H9 (cell line): ENCODE measurements at places on chromosomes 1 and 21. TPM values are rescaled to one million over a fixed set of nuclear protein-coding genes. Genes with fewer than 3 reads are reported as not detected.

Gene LACTBL1
- not detected in 2 replicates for total RNA-seq

Gene NECTIN4
- total RNA-seq: 0.33 and 0.64 TPM in 2 replicates

Gene RHOC
- total RNA-seq: 68.9 and 78.2 TPM in 2 replicates

Gene PCAT6
- 4.8 and 6.4 TPM in 2 replicates for total RNA-seq

Gene UBE2U
- total RNA-seq: not detected in 2 replicates

Gene KCNK2
- total RNA-seq: 0.37 and 0.44 TPM in 2 replicates

Gene PLA2G2F
- not detected in 2 replicates for total RNA-seq

Gene AK5
- total RNA-seq: 2.5 and 2.6 TPM in 2 replicates

Gene PMVK
- total RNA-seq: 26.3 and 30.2 TPM in 2 replicates

Gene ASB17
- total RNA-seq: not detected in 2 replicates

Gene ATP1A1
- total RNA-seq: 232 and 239 TPM in 2 replicates

- H3K4me1 ChIP-seq: no peaks in the 10 kb centered on the region
- no peaks in the 10 kb centered on the region for H3K27me3 ChIP-seq
- no peaks in the 10 kb centered on the region for H3K36me3 ChIP-seq
- H3K27ac ChIP-seq: no peak overlapping the region
- no peak for DNase-seq
- H3K4me3 ChIP-seq: no peak overlapping the region
These were observed 137.6 kb upstream of the SGIP1 start for GRCh38 chr1:66396212-66396890.

- no peak overlapping the region for H3K27ac ChIP-seq
- H3K27me3 ChIP-seq: no peaks in the 10 kb centered on the region
- H3K4me3 ChIP-seq: no peak overlapping the region
These were observed 66.1 kb downstream of the LEPR start for GRCh38 chr1:65486613-65487012.

GRCh38 chr1:184861755-184862336 is 107.2 kb upstream of the EDEM3 start:
- H3K27ac ChIP-seq: no peak overlapping the region
- H3K4me3 ChIP-seq: no peak overlapping the region
- no peaks in the 10 kb centered on the region; the same call in 1 of the 2 replicates for H3K4me1 ChIP-seq
- no peak for DNase-seq
- H3K36me3 ChIP-seq: no peaks in the 10 kb centered on the region

- peak overlapping the region; percentile 88 for H3K4me3 ChIP-seq
- peaks cover 5% of the 10 kb centered on the region; the same call in 1 of the 2 replicates for H3K27me3 ChIP-seq
- no peaks in the 10 kb centered on the region; the same call in 1 of the 2 replicates for H3K4me1 ChIP-seq
- no peaks in the 10 kb centered on the region for H3K36me3 ChIP-seq
These were observed 653 bp upstream of the IFFO2 start for GRCh38 chr1:18957136-18957521.

DNA sequence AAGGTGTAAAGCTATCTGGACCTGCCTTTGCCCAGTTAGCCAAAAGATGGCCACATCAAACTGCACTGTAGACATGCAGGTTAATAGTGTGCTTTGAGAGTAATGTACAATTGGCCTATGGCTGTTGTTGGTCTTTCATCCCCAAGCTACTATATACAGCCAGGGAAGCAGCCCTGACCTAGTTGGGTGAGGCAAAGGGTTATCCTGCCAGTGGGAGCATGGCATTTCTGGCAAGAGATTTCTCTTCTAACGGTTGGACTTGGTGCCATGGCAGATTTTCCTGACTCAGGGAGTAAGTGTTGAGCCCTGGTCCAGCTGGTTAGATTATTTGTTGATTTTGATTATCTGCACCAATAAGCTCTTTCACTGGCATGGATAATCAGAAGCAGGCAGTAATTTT is 119.8 kb downstream of the SDCCAG8 start:
- H3K4me3 ChIP-seq: no peak overlapping the region
- no peak for DNase-seq
- H3K36me3 ChIP-seq: no peaks in the 10 kb centered on the region
- H3K27ac ChIP-seq: no peak overlapping the region

DNA sequence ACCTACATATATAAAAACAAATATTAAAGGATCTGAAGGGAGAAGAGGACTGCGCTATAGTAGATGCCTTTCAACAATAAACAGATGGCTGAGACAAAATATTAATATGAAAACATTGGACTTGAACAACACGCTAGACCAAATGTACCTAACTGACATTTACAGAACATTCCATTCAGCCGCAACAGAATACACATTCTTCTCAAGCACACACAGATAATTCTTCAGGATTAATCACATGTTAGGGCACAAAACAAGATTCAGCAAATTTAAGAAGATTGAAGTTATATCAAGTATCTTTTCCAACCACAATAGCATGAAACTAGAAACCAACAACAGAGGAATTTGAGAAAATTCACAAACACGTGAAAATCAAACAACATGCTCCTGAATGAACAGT is 741.4 kb downstream of the ADGRL2 start:
- DNase-seq: no peak
- no peaks in the 10 kb centered on the region for H3K27me3 ChIP-seq
- no peak overlapping the region for H3K4me3 ChIP-seq
- H3K36me3 ChIP-seq: no peaks in the 10 kb centered on the region
- no peaks in the 10 kb centered on the region for H3K4me1 ChIP-seq
- no peak overlapping the region for H3K27ac ChIP-seq

GRCh38 chr1:199113265-199113869 is 474.5 kb downstream of the PTPRC start:
- H3K27ac ChIP-seq: no peak overlapping the region
- H3K27me3 ChIP-seq: no peaks in the 10 kb centered on the region
- no peaks in the 10 kb centered on the region for H3K36me3 ChIP-seq
- peaks cover 3% of the 10 kb centered on the region; the same call in 1 of the 2 replicates for H3K4me1 ChIP-seq
- DNase-seq: peak; percentile 65

- H3K27ac ChIP-seq: no peak overlapping the region
- H3K36me3 ChIP-seq: no peaks in the 10 kb centered on the region
- no peak for DNase-seq
- no peaks in the 10 kb centered on the region for H3K4me1 ChIP-seq
- no peaks in the 10 kb centered on the region for H3K27me3 ChIP-seq
These were observed 197.7 kb downstream of the NRIP1 start for GRCh38 chr21:14866859-14867765.

GRCh38 chr1:30887485-30888315 is 20.9 kb downstream of the SDC3 start:
- H3K27ac ChIP-seq: no peak overlapping the region
- H3K4me1 ChIP-seq: peaks cover 5% of the 10 kb centered on the region; the same call in 1 of the 2 replicates
- no peaks in the 10 kb centered on the region for H3K27me3 ChIP-seq
- no peaks in the 10 kb centered on the region for H3K36me3 ChIP-seq

- peaks cover 2% of the 10 kb centered on the region; the same call in 1 of the 2 replicates for H3K27me3 ChIP-seq
- H3K36me3 ChIP-seq: peaks cover 49% of the 10 kb centered on the region
- peaks cover 24% of the 10 kb centered on the region for H3K4me1 ChIP-seq
- DNase-seq: no peak
- H3K27ac ChIP-seq: no peak overlapping the region
These were observed 14.7 kb downstream of the INTS3 start for GRCh38 chr1:153742411-153743142.

GRCh38 chr1:246698466-246699094 is 25.6 kb upstream of the SCCPDH start:
- no peaks in the 10 kb centered on the region for H3K4me1 ChIP-seq
- no peak overlapping the region for H3K27ac ChIP-seq
- H3K27me3 ChIP-seq: no peaks in the 10 kb centered on the region
- no peak for DNase-seq

GRCh38 chr21:45482899-45483821 is 59.1 kb downstream of the SLC19A1 start:
- H3K27me3 ChIP-seq: no peaks in the 10 kb centered on the region
- no peak overlapping the region for H3K4me3 ChIP-seq
- H3K36me3 ChIP-seq: peaks cover 48% of the 10 kb centered on the region
- no peak overlapping the region for H3K27ac ChIP-seq
- no peaks in the 10 kb centered on the region for H3K4me1 ChIP-seq
- DNase-seq: no peak

DNA sequence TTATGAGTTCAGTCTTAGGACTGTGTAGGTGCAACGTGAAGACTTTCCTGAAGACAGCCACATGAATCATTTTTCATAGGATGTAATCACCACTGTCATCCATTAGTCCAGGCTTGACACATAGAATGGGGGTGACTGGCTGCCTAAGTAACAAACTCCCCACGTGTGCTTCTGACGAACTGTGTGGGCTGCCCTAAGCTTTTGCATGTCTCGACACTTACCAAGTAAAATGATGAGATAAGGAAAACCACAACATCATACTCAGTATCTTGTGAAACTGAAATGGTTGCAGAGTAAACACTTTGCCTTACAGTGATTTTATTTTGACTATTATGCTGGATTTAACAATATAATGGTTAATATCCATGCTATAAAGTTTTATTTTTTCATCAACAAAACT is 19.5 kb downstream of the ERG start:
- no peak for DNase-seq
- no peaks in the 10 kb centered on the region for H3K27me3 ChIP-seq
- no peak overlapping the region for H3K4me3 ChIP-seq

DNA sequence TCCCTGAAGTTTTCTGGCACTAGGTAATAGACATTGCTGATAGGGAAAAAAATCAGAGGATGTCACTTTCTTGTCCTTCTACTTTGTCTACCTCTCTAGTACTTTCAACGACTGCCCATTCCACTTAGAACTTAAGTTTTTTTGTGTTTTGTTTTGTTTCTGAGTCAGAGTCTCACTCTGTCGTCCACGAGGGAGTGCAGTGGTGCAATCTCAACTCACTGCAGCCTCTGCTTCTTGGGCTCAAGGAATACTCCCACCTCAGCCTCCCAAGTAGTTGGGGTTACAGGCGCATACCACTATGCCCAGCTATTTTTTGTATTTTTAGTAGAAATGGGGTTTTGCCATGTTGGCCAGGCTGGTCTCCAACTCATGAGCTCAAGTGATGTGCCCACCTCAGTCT is 79.2 kb downstream of the SGIP1 start:
- no peaks in the 10 kb centered on the region for H3K36me3 ChIP-seq
- H3K27ac ChIP-seq: no peak overlapping the region
- DNase-seq: no peak
- H3K27me3 ChIP-seq: no peaks in the 10 kb centered on the region
- H3K4me3 ChIP-seq: no peak overlapping the region
- H3K4me1 ChIP-seq: no peaks in the 10 kb centered on the region

DNA sequence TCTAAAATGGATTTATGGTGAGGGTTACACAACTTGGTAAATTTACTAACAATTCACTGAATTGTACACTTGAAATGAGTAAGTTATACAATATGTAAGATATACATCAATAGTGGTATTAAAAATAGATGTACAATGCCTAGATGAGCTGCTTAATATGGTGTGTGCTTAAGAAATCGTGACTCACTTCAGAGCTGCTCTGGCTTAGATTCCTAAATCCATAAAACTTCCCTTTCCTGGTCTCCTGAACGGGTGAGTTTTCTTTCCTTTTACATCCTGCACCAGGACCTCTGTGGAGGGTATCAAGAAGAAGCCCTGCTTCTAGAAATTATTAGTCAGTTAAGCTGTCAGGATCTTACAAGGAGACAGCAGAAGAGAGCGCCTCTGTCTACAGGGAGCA is 30.4 kb downstream of the H3-3A start:
- H3K4me1 ChIP-seq: no peaks in the 10 kb centered on the region
- H3K4me3 ChIP-seq: no peak overlapping the region
- H3K27ac ChIP-seq: no peak overlapping the region

DNA sequence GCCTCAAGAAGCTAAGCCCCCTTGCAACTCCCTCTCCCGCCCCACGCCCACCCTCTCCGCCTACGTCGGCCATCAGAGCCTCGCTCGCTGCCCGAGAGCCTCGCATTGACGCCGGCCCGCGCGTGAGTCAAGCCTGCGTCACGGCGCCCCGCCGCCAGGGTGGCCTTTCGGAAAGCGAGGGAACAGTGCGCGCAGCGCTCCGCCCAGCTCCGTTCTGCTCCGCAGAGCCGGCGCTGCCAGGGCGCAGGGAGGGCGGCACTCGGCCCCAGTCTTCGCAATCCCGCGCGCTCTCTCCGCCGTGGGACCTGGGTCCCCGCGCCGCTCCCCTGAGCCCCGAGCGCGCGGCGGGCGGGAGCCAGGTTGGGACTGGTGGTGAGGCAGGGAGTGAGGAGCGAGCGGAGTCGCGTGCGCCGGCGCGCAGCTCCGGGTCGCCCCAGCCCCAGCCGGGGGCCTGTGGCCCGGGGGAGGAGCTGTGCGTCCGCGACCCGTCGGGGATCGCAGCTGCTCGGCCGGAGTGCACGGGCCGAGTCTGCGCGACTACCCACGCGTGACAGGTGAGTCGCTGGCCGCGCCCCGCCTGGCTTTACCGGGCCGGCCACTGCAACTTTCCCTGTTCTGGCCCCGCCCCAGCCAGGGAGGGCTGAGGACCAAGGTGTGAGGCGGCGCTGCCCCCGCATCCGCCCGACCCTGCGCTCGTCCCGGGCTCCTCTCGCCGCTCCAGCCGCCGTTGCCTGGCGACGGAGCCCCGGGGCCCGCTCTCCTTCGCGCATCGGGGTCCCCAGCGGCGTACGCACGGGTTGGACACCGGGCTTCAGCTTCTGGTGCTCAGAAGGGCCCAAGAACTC is at the start of gene SLC6A17:
TSS of gene SLC6A17 (plus strand) at position 165 of the 845 bp plus-strand sequence. CDS start 16,436 bp downstream, outside the sequence.
- H3K27ac ChIP-seq: no peak within 1 kb of the TSS
- no peaks in the 10 kb centered on the region for H3K36me3 ChIP-seq
- H3K4me3 ChIP-seq: peak within 1 kb of the TSS; percentile 73
- H3K27me3 ChIP-seq: peaks cover 38% of the 10 kb centered on the region

GRCh38 chr1:11736746-11737639 is 1.1 kb downstream of the AGTRAP start:
- H3K27me3 ChIP-seq: no peaks in the 10 kb centered on the region
- H3K27ac ChIP-seq: peak overlapping the region; percentile 2
- H3K36me3 ChIP-seq: no peaks in the 10 kb centered on the region; the same call in 2 of the 3 replicates
- peaks cover 4% of the 10 kb centered on the region; the same call in 1 of the 2 replicates for H3K4me1 ChIP-seq
- H3K4me3 ChIP-seq: peak overlapping the region; percentile 97
- peak; percentile 68 for DNase-seq

GRCh38 chr1:177646757-177647730 is 322.8 kb downstream of the SEC16B start:
- no peaks in the 10 kb centered on the region for H3K4me1 ChIP-seq
- no peak overlapping the region for H3K27ac ChIP-seq
- no peak for DNase-seq
- no peaks in the 10 kb centered on the region for H3K27me3 ChIP-seq
- H3K36me3 ChIP-seq: no peaks in the 10 kb centered on the region

- H3K4me3 ChIP-seq: no peak overlapping the region
- no peak overlapping the region for H3K27ac ChIP-seq
- H3K27me3 ChIP-seq: no peaks in the 10 kb centered on the region
- H3K36me3 ChIP-seq: peaks cover 9% of the 10 kb centered on the region; the same call in 2 of the 3 replicates
- no peak for DNase-seq
These were observed 15.7 kb downstream of the CELSR2 start for GRCh38 chr1:109265016-109265415.

DNA sequence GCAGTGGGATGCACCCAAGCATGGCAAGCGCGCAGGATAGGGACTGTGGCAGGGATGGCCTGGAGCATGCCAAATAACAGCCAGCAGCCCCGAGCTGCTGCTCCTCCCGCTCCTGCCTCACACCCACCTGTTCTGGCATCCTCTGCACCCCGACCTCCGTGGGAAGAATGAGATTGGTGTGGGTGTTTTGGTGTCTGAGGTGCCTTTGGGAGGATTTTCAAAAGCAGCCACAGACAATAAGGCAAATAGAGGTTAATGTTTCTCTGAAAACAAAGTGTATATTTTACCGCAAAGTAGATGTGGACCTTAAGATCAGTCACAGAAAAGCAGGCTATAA is 35.5 kb downstream of the IGFN1 start:
- H3K27ac ChIP-seq: no peak overlapping the region
- H3K4me3 ChIP-seq: no peak overlapping the region
- peaks cover 2% of the 10 kb centered on the region; the same call in 1 of the 2 replicates for H3K4me1 ChIP-seq
- DNase-seq: no peak

- H3K27ac ChIP-seq: no peak overlapping the region
- H3K4me1 ChIP-seq: no peaks in the 10 kb centered on the region
- no peak for DNase-seq
- H3K36me3 ChIP-seq: no peaks in the 10 kb centered on the region
These were observed 146.4 kb upstream of the BEND5 start for GRCh38 chr1:48923116-48923515.
